Ovary (tissue), 10 donors: ENCODE measurements at places on chromosomes 3 and 15. TPM values are rescaled to one million over a fixed set of nuclear protein-coding genes. Genes with fewer than 3 reads are reported as not detected.
A peak's percentile ranks its signal among the peaks of the same experiment; 100 is the strongest.

The RTP3 gene
- total RNA-seq = not detected

The CCR9 gene
- not detected for total RNA-seq

The ACKR2 gene
- total RNA-seq = 0.87 TPM

The SETD5 gene
- 97.6 TPM for total RNA-seq

The ADAMTS9 gene
- total RNA-seq = 88.8 TPM

DNA sequence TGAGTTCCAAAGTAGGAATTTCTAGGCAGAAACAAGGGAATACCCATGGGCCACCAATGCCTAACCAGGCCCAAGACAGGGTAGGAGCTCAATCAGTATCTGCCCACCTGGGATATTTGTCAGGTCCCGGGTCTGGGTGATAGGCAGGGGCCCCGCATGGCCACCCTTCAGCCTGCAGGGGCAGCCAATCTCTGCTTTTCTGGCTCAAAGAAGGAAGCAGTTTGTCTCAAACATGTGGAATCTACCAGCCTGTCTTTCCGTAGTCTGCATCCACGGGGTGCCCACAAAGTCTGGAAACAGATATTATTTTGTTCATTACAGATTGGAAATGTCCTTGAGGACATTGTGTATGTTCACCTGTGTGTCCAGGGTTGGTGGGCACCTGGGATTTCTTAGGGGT is 56.2 kb downstream of the CEMIP start:
- no peak for DNase-seq

DNA sequence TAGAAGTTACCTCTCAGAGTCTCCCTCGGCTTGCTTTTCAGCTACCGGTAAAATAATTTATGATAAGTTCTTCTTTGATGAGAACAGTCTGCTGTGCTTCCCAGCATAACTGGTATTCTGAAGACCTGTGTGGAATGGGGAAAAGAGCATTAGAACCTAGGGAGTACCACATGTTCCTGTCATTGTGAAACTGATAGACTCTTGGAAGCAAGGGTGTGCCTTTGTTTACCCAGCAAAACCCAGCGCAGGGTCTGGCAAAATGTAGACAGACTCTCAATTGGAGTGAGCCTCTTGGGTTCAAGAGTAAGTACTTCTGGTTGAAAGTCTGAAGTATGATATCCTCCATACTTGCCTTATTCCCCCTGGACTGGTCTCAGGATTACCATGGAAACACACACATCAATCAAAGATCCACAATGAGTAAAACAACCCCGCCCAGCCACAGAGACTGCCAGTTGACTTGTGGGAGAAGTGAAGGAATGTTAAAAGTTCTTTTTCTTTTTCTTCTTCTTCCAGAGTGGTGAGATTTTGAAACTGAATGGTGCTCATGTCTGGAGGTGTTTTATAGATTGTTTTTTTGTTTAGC is 652.4 kb upstream of the NAALADL2 start:
- no peak for DNase-seq

DNA sequence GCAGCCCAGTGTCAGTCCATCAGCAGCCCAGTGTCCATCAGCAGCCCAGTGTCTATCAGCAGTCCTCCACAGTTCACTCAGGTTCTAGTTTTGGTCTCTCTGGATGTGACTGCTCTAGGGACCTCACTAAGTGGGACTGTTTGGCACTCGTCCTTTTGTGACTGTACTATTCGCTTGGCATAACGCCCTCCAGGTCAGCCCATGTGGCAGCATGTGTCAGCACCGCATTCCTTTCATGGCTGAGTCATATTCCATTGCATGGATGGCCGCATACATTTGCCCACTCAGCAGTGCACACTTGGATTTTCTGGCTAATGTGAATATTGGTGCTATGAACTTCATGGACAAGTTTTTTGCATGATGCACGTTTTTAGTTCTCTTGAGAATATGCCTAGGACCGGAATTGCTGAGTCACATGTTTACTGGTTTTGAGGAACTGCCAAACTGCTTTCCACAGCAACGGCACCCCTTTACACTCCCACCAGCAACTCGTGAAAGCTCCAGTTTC is 16.4 kb downstream of the CHST13 start:
- peak; percentile 3 for DNase-seq

- no peak for DNase-seq
Observed at GRCh38 chr15:59096429-59096828, 8.5 kb upstream of the CCNB2 start.

DNA sequence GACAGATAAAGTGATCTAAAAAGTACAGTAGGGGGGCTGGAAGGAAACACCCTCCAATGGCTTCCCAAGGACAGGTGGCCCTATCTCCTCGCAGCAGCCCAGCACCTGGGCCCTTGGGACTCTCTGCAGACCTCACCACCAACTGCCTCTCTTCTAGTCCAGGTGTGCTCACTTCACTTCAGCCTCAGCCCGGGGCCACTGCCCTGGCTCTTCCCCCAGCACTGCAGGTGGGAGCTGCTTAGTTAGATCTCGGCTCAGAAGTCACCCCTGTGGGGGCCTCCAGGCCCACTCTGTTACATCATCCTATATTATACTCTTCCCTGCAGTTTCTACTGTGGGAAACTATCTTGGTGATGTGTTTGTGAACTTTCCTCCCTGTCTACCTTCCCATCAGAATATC is 2.0 kb downstream of the KLF15 start:
- DNase-seq = peak; percentile 27

- no peak for DNase-seq
Observed at GRCh38 chr3:26592451-26592850, 30.1 kb upstream of the LRRC3B start.

GRCh38 chr3:20288050-20288449 is 102.0 kb upstream of the SGO1 start:
- no peak for DNase-seq

- no peak for DNase-seq
Observed at GRCh38 chr3:19155375-19155774, 7.1 kb downstream of the KCNH8 start.

DNA sequence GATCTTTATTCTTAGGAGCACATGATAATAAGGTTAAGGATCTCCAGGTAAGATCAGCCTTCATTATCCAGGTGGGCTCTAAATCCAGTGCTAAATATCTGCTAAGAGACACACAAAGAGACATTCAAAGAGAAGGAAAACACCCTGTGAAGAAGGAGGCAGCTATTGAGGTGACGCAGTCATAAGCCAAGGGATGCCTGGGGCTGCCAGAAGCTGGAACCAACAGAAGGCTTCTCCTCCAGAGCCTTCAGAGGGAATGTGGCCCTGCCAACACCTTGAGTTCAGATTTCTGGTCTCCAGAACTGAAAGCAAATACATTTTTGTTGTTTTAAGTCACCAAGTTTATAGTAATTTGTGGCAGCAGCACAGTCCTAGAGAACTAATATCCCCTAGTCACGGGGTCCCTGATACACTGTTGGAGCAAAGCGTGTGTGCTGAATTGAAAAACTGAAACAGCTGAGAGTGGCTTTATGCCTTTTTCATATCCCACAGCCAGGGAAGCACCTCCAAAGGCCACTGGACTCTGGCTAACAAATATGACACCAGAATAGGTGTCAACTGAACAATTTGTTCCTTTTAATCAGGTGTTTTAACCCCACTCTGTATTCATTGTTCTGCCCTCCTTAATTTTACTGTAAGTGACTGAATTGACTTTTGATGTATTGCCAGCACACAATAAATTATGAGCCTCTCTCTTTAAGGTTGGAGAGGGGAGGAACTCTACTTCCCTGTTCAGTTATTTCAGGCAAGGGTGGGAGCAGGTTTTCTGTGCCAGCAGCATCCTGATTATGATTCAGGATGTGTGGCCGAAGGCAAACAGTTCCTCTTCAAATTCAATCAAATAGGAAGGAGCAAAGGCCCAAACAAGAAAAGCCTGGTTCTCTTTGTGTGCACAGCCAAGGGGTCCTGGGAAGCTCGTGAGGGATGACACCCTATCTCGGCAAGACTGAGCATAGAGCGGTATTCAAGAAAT is 151.8 kb upstream of the HES1 start:
- DNase-seq = no peak

DNA sequence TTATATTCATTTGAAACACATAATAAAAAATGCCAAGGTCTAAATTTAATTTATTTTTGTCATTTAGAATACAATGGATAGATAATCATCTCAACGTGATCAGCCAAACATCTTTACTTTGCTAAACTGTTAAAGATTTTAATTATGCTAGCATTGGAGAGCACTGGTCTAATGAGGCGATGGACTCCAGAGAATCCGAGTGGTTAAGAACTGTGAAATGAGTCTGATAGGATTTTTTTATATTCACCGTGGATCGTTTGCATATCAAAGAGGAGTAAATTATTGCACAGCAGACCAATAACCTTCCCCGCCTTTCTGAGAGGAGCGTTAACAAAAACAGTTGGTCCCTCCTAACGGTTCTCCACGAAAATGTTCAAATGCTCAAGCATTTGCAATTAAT is 540.8 kb downstream of the FOXP1 start:
- no peak for DNase-seq

- no peak for DNase-seq
Observed at GRCh38 chr3:141170678-141171295, 60.8 kb upstream of the PXYLP1 start.

- DNase-seq = no peak
Observed at GRCh38 chr3:59107856-59108815, 58.3 kb upstream of the CFAP20DC start.

DNA sequence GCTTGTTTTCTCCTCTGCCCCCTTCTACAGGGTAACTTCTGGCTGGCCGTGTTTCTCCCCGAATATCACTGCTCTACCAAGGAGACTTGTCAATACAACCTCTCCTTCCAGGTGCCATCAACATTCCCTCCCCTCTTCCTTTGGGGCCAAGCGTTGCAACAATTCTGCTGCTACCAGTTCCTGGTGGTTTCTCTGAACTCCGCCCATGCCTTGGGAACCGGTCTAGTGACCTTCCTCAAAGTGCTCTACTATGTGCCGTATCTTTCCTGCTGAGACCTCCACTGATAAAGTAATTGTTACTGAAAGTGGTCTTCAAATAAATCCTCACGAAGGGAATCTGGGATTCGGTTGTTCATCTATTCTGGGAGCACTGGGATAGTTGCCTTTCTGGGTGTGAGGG is 26.2 kb downstream of the PCSK6 start:
- no peak for DNase-seq

GRCh38 chr3:132987396-132987795 is 50.8 kb upstream of the TMEM108 start:
- DNase-seq = no peak

DNA sequence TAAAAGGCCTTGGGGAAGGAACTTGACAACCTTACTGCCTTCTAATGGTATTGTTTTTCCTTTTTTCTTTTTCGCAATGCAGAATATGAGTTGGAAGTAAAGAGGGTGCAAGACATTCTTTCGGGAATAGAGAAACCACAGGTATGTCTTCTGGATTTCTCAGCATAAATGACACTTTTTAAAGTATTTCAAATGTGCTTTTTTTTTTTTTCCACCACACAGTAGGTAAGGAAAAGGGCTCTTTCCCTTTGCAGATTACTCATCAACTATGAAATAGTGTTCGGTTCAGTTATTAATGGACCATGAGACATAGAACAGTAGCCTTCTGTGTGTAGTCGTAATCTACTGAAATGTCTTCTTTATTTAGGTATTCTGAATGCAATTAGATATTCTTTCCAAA is 162.4 kb downstream of the GHSR start:
- no peak for DNase-seq

- no peak for DNase-seq
Observed at GRCh38 chr3:33791477-33792166, 6.8 kb upstream of the PDCD6IP start.

GRCh38 chr3:176795891-176796290 is 401.4 kb downstream of the TBL1XR1 start:
- DNase-seq = no peak

DNA sequence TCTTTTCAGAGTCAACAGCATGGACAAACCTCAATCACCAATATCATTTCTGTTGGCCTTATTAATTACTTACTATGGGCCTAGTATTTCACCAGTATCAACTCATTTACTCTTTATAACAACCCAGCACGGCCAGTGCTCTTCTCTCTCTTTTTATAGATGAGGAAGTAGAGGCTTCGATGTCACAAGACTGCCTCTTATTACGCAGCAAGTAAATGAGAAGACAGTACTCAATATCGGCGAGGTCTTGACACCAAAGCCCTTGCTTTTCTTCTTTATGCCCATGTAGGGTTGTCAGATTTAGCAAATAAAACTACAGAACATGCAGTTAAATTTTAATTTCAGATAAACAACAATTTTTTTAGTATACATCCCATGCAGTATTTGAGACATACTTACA is 99.0 kb upstream of the KCNMB2 start:
- no peak for DNase-seq

GRCh38 chr15:43900996-43901395 is 74.2 kb downstream of the WDR76 start:
- DNase-seq = no peak

DNA sequence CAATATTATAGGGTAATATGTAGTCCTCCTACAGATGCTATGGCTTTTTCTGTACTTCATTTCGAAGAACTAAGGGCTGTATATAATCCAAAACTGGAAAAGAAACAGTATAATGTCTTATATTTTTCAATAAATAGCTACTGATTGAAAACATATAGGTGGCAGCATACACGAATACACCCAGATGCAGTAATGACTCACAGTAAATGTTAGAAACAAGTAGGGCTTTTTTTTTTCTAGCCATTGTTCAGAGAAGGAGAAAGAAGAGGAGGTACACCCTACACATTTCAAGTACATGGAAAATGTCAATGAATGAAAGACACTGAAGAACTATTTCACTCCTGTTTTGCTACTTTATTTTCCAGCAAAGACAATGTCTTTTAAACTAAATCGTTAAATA is 9.4 kb downstream of the DAZL start:
- DNase-seq = no peak

DNA sequence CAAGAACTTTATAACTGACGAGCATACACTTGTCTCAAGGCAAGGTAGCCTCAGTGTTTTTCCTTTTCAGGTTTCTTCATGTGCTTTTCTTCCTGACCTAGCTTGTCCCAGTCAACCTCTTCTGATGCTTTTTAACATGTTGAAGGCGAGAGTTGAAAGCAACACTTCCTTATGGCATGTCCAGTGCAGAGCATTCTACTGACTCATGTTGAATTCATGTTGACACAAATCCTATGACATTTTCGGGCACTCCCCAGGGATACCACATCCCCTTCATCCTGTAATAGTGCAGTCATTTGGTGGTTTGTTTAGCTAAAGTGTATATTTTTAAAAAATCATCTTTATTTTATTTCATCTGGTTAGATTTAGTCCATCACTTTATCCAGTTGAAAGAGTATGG is 75.9 kb upstream of the CBLB start:
- no peak for DNase-seq

DNA sequence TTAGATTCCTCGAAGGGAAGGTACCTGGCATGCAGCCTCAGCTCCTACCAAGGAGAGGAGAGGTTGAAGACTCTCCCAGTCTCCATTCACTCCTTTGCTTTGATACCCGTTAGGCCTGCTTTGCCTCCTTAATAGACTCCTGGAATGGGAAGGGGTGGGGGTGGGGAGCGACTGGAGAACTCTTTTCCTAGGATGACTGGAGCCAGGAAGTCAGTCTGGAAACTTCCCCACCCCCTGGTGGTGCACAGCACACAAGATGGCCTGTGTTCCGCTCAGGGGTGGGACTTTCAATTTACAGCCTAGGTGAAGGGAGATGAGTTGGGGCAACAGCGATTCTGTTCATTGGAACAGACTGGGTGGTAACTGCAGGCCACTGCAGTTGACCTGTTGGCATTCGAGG is 21.4 kb upstream of the CELF6 start:
- no peak for DNase-seq
